Stimulated activated CD8-positive, alpha-beta memory T cell treated with anti-CD3 and anti-CD28 coated beads, Interleukin-7, amount 100 ng/mL, for 4 hours (primary cell): ENCODE measurements at places on chromosomes 16 and 17.

DNA sequence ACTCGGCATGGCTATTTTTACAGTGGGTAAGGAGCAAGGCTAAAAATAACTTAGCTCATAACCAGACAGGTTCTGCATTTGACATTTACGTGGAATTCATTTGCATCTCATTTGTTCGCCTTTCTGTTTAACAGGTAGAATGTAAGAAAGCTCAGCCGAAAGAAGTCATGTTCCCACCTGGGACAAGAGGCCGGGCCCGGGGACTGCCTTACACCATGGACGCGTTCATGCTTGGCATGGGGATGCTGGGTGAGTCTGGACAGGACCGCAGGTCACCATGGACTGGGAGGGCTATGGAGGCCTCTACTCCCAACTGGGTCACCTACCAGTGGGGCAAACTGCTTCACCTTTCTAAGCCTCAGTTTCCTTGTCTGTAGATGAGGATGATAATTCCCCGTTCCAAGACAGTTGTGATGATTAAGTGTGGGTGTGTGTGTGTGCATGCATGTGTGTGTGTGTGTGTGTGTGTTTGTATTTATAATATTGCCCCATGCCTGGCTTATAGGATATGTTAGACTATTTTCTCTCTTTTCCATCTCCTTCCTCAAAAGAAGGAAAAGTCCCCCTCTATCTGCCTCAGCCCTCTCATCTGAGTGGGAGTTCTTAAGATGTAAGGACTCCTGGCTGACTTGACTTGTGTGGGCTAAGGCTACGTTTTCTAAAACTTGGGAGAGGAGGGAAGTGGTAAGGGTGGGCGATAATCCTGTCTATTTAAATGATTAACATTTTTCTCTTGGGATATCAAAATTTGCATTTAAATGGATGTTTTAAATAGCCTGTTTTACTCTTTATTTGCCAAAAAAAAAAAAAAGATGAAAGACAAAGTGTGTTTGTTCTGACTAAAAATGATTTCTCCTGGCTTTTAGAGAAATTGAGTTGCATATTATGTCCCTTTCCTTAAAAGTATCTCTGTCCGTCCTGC is 129.0 kb downstream of the CCDC182 start:
- no peak for DNase-seq

GRCh38 chr17:76252040-76252954 is 12.0 kb upstream of the RNF157 start:
- DNase-seq, result no peak

DNA sequence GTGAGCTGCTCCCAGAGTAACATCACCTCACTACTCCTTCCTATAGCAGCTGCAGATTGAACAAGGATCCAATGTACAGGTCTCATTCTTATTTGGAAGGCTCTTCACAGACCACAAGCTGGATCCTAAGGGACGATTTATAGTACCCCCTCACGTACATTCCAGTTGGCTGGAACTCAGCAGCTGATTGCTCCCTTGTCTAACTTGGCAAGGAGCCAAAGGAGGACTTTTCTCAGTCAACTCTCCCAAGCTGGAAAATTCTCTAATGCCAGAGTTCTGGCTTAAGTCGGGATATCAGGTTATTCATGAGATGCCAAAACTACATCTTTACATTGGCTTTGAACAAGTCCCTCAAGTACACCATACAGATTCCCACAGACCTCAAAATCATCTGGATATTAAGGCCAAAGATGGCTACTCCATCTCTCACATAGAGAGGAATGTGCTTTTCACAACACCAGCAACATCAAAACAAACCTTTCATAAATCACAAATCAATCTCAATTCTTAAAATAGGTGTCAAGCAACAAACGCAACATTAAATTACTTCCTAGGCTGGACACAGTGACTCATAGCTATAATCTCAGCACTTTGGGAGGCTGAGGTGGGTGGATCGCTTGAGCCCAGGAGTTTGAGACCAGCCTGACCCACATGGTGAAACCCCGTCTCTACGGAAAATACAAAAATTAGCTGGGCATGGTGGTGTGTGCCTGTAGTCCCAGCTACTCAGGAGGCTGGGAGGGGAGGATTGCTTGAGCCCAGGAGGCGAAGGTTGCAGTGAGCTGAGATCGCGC is 39.3 kb downstream of the SMG6 start:
- DNase-seq, result no peak

DNA sequence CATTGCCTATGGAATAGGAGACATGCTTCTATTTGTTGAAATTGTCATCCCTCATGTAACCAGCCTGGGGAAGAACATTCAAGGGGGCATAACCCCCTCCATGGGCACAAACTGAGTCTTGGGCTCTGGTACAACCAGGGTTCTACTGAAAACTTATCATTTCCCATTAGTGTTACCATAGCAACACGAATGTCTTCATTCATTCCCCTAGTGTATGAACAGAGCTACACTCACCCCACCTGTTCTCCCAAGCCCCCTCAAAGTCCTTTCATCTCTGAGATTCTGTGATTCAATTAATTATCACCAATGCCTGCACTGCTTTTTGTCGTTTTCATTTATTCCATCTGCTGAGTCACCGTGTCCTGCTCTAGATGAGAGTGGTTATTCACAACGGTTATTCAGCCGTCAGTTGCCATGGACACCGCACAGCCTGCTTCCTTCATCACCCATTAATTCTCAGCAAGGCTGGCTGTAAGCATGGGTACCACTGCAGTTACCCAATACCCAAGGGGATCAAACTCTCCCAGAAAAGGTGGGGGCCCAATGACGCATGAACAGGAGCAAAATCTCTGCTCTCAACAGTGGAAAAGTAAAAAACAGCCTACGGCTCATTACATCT is 1.6 kb upstream of the GAST start:
- peak; percentile 29 for DNase-seq

GRCh38 chr16:8962393-8963009 is 1.2 kb downstream of the USP7 start:
- DNase-seq, result peak; percentile 24

DNA sequence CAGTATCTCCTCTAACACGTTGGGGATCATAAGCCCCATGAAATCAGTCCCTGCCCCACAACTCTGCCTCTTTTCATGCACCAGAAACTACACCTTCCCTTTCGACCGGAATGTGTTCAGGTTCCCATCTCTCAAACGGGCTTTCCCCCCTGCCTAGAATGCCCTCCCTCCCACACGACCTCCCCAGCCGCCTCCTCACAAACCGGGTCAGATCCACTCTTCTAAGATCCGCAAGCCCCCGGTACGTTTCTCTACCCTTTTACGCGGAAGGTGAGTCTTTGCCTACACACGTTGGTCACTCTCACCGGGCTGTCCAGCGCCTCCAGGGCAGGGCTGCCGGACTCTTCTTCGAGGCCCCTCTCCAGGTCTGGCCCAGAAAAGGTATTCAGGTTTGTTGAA is 708 bp downstream of the DHX33 start:
- peak; percentile 32 for DNase-seq

- DNase-seq, result peak; percentile 31
These were observed 1.0 kb upstream of the HEXIM2 start for GRCh38 chr17:45160447-45161287.

DNA sequence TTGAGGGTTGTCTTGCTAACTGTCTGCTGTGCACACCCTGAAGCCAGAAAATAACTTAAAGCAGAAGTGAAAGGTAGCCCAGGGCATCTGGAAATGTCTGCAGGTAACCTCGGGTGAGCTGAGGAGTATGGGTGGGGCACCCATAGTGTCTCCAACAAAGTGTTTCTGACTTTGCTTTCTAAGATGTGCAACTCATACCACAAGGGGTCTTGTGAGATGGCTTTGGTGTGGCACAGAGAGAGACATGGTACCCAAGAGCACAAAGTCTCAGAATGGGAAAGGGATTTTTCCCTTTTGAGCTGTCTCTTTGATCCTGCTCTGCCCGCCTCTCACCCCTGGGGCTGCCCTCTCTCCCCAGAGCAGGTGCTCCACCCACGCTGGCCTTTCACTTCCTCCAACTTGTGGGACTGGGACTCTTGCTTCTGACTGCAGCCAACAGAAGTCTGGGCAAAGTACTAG is 6.9 kb downstream of the CHD9 start:
- DNase-seq, result no peak

- no peak for DNase-seq
These were observed 55.1 kb downstream of the PLD6 start for GRCh38 chr17:17151055-17151454.

DNA sequence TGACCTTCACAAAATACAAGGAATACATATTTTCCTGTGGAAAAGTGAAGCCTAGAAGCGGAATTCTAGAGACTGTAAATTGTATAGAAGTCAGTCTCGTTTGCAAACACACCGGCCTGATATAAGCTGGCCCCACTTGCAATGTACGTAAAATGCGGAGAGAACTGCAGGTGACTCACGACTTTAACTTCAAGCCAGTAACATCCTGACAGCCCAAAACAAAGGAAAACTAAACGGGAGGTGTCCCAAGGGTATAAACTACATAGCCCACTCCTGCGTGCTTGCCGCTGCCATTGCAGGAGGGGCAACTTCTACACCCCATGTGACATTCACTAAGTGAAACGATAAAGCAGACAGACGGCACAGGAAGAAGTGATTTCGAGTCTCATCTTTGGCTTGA is 101.6 kb downstream of the CYTH1 start:
- no peak for DNase-seq

DNA sequence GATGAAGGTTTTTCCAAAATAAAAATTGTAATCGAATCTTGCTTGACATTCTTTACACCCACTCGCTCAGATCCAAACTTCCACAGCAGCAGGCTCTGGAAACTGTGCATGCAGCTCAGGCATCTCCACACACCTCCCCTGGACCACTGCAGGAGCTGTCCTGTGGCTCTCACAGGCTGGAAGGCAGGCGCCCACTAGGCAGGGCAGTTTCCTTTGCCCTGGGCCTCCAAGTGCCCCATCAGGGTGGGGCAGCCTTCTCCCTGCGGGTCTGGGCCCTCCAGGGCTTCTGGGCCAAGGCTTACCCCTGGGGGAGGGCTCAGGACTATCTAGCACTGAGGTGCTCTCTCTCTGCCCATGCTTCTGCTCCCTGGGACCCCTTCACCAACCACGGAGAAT is 114.5 kb upstream of the RPL38 start:
- no peak for DNase-seq

DNA sequence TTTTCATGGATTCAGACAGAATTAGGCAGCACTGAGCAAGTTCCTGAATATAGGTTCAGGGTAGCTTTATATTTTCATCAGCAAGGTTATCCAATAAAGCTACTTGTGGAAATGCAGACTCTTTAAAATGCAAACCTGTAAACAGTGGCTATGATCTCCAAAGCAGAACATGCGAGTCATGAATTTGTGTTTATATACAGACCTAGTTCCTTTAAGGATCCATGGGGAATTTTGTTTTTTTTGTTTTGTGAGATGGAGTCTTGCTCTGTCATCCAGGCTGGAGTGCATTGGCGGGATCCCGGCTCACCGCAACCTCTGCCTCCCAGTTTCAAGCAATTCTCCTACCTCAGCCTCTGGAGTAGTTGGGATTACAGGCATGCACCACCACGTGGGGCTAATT is 14.8 kb downstream of the CLEC16A start:
- DNase-seq, result no peak

- DNase-seq, result no peak
These were observed 45.2 kb downstream of the NUP93 start for GRCh38 chr16:56775162-56775561.

DNA sequence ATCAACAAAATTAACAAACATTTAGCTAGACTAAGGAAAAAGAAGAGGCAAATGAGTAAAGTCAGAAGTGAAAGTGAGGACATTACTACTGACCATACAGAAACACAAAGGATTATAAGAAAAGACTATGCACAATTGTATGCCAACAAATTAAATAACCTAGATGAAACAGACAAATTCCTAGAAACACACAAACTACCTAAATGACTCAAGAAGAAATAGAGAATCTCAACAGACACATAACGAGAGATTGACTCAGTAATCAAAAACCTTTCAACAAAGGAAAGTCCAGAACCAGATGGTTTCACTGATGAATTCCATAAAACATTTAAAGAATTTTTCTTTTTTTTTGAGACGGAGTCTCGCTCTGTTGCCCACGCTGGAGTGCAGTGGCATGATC is 35.7 kb upstream of the MYLK3 start:
- no peak for DNase-seq

- DNase-seq, result no peak
These were observed 35.8 kb upstream of the RASL10B start for GRCh38 chr17:35695613-35696012.

DNA sequence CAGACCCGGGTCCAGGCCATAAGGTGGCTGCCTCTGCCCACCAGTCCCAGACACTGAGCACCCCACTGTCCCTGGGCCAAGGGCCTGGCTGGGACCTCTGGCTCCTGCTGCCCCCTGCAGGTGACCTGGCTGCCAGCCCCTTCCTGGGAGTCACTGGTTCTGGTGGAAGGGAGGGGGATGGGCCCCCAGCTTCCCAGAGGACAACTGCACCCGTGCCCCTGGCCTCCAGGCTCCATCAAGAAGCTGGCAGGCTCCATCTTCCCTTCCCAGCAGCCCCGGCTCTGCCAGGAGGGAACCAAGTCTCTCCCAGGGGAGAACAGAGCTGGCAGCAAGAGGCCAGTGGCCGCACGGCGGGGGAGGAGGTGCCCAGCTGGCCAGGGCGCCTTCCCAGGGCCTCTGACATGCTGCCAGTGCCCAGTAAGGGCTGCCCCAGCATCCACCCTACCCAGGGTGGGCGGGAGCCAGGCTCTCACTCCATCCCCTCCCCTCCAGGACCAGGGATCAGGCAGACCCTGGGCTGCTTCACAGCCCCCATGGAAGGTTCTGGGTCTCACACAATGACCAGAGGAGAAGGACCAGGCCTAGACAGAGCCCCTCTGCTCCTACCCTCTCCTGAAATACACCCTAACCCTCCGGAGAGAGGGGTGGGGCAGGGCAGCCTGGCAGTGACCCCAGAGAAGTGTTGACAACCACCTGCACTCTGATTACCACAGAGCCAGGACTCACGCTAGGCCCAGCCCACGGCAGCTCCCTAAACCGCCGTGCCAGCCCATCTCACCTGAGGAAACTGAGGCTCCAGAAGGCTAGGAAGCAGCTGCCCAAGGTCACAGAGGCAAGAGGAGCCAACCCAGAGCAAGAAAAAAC is 3.6 kb downstream of the CLUH start:
- DNase-seq, result no peak

- DNase-seq, result no peak
These were observed 123.3 kb upstream of the NACA2 start for GRCh38 chr17:61714300-61714699.

DNA sequence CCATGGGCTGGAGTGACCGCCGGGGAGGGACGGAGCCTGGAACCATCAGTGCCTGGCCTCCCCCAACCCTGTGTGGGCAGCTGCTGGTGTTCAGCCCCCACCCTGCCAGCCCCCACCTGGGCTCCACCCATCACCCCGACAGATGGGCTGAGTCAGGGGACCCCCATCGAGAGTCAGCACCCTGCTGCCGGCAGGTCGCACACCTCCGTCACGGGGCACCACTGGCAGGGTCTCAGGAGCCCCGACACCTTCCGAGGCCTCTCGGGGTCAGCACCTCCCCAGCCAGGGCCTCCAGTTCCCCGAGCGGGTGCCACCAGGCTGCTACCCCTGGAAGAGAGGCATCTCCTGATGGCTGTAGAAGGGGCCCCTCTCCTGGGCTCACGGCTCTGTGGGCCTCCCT is 38.3 kb upstream of the ACSF3 start:
- DNase-seq, result no peak

- no peak for DNase-seq
These were observed 148.7 kb downstream of the GRIN2A start for GRCh38 chr16:10033556-10033955.

- peak; percentile 19 for DNase-seq
These were observed 45.4 kb downstream of the STH start for GRCh38 chr17:46044286-46044928.

- no peak for DNase-seq
These were observed 6.4 kb downstream of the CACNG5 start for GRCh38 chr17:66841328-66841727.
